ENCODE measurements at places on chromosomes 5 and 9. TPM values are rescaled to one million over a fixed set of nuclear protein-coding genes. Genes with fewer than 3 reads are reported as not detected.

The DAB2 gene
- total RNA-seq = 66.5 TPM

The ARHGEF37 gene
- total RNA-seq = 25.7 TPM

The SPATA6L gene
- 5.5 TPM for total RNA-seq

The SLC6A7 gene
- total RNA-seq = not detected

The PLGRKT gene
- not detected for total RNA-seq

The PCDHGA2 gene
- 2.0 TPM for total RNA-seq

The LHX3 gene
- not detected for total RNA-seq

The SPINK13 gene
- total RNA-seq = not detected

The NEUROG1 gene
- not detected for total RNA-seq

The SPARC gene
- total RNA-seq = 102 TPM

The GKAP1 gene
- total RNA-seq = 32.7 TPM

The SPAAR gene
- total RNA-seq = not detected

The CLIC3 gene
- total RNA-seq = not detected

The SLC6A18 gene
- not detected for total RNA-seq

The SEMA5A gene
- 1.2 TPM for total RNA-seq

The ACTBL2 gene
- total RNA-seq = not detected

The OLFM1 gene
- 58.3 TPM for total RNA-seq

The C5orf34 gene
- total RNA-seq = not detected

The ECSCR gene
- total RNA-seq = not detected

The KCNN2 gene
- 0.43 TPM for total RNA-seq

The FRMD3 gene
- total RNA-seq = 18.0 TPM

The PCDHGA1 gene
- total RNA-seq = not detected

The OMD gene
- total RNA-seq = 3.6 TPM

The CBY3 gene
- not detected for total RNA-seq

The PCDHGA6 gene
- total RNA-seq = 0.29 TPM

The SPINK4 gene
- total RNA-seq = not detected

The PCDHGA4 gene
- total RNA-seq = 2.4 TPM

The SLC30A5 gene
- total RNA-seq = 9.3 TPM

The DOCK8 gene
- 44.0 TPM for total RNA-seq

The TMC1 gene
- total RNA-seq = 0.73 TPM

The TMEM174 gene
- total RNA-seq = not detected

The RPL37 gene
- total RNA-seq = 1,694 TPM

The IFNB1 gene
- total RNA-seq = not detected

The NXNL2 gene
- not detected for total RNA-seq

The SLC1A3 gene
- 3.5 TPM for total RNA-seq

The SV2C gene
- total RNA-seq = 30.8 TPM

The STING1 gene
- total RNA-seq = 16.2 TPM

The TMEM232 gene
- total RNA-seq = not detected

The CCL19 gene
- 4.4 TPM for total RNA-seq

The ORM1 gene
- total RNA-seq = not detected

The CDKN2AIPNL gene
- total RNA-seq = 7.0 TPM

The ADAMTSL2 gene
- total RNA-seq = 3.3 TPM

The TUBB4B gene
- total RNA-seq = 170 TPM

Measured in stomach (tissue), 19 donors.